ENCODE measurements at places on chromosomes 5 and 9.

- DNase-seq = no peak
These were observed 35.7 kb downstream of the SECISBP2 start for GRCh38 chr9:89353989-89354388.

DNA sequence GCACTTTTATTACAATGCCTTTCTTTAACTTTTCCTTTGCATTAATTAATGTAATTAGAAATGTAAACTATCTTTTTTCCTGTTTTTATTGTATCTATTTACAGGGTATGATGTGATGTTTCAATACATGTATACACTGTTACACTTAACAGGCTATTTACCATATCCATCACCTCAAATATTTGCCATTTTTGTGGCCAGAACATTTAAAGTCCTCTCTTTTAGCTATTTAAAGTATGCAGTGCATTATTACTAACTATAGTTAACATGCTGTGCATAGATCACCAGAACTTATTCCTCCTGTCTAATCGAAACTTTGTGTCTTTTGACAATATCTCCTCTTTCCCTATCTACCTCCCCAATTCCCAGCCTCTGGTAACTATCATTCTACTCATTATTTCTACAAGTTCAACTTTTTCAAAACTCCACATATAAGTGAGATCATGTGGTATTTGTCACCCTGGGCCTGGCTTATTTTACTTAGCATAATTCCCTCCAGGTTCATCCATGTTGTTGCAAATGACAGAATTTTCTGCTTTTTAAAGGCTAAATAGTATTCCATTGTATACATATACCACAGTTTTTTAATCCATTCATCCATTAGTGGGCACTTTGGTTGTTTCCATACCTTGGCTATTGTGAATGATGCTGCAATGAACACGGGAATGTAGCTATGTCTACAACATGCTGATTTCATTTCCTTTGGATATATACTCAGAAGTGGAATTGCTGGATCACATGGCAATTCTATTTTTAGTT is 32.8 kb downstream of the OR2K2 start:
- no peak for DNase-seq

GRCh38 chr9:120926397-120926928 is at the start of gene TRAF1:
Gene TRAF1, minus strand, starts transcription at chr9:120926796. Its CDS starts 721 bp downstream, at chr9:120926075.
- no peak for DNase-seq

DNA sequence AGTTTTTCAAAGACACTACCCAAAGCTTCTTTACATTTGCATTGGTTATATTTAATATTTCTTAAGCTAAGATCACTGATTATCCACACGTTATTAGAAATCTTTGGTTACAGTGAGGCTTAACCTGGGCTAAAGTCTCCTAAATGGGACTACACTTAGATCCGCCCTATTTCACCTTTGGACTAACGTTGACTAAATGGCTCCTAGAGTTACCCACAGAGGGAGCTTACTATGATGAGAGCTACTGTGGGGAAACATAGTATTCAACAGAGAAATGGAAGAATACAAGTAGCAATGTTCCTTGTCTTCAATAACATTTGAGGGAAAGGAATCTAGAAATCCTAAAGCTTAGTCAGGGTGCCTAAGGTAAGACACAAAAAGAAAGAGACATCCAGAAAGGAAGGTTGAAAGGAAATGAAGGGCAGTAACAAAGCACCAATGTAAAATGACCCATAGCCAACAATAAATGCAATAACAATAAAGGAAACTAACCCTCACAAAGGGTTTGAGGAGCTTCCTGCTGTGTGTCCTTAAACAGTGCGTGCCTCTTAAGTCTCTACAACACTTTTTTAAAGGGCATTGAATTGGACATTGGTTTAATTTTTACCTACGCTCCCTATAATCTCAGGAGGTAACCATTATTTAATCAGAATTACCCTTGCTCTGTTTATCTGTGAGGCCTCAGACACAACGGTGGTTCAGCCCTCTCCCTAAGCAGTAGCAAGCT is 217.1 kb downstream of the PJA2 start:
- no peak for DNase-seq

GRCh38 chr5:116885825-116886224 is 311.2 kb upstream of the SEMA6A start:
- no peak for DNase-seq

- peak; percentile 53 for DNase-seq
These were observed 518.3 kb downstream of the CTNND2 start for GRCh38 chr5:11385901-11386293.

DNA sequence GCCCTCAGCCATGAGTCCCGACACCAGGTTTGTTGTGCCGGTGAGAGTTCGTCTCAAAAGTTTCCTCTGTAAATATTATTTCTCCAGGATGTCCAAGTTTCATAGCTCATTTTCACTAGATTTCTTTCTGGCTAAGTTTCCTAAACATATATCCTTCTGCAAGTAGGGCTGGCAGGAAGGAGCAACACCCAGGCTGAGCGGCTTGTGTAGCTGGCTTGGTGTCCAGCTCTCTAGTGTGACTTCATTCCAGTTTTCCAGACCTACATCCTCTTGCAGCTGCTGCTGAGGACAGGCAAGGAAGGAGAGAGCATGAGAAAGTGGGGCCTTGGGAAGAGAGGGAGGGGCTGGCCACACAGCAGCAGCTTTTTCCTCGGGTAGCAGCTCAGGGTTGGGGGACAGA is 80.3 kb downstream of the FGF1 start:
- no peak for DNase-seq

GRCh38 chr9:87898151-87898550 is 15.5 kb downstream of the SPATA31E1 start:
- DNase-seq = no peak

- DNase-seq = peak; percentile 81
These were observed 4.5 kb downstream of the FANCC start for GRCh38 chr9:95313010-95313498.

DNA sequence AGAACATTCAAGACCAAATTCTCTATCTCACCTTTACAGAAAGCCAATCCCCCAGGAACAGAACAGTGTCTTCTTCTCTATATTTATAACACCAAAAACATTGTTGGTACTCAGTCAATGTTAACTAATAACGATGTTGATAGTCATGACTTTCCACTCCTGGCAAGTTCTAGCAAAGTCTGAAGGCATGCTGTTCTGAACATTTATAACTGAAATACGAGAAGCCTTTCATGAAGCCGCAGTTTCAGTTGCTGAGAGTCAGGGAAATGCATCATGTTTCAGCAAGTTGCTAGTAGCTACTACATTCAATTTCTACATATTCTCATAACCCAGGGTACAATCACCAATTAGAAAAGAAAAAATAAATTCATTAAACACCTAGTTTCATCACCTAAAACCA is 301.4 kb downstream of the PDE4D start:
- peak; percentile 17 for DNase-seq

DNA sequence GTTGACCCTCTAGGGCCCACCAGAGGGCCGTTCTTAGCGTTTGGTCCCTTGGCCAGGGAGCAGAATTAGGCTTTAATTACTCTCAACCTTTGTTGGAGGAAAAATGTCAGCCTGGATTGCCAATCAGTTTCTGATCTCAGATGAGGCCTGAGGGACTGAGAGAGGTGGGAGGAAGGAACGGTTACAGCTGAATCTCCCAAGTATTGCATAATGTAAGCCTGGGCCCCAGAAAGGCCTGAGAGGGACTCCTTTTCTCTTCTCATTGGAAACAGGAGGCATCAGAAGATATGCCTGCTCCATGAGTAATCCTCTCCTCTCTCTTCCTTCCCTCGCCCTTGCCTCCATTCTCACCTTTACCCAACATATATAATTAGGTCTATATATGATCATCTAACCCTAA is 105.7 kb downstream of the INSYN2B start:
- no peak for DNase-seq

DNA sequence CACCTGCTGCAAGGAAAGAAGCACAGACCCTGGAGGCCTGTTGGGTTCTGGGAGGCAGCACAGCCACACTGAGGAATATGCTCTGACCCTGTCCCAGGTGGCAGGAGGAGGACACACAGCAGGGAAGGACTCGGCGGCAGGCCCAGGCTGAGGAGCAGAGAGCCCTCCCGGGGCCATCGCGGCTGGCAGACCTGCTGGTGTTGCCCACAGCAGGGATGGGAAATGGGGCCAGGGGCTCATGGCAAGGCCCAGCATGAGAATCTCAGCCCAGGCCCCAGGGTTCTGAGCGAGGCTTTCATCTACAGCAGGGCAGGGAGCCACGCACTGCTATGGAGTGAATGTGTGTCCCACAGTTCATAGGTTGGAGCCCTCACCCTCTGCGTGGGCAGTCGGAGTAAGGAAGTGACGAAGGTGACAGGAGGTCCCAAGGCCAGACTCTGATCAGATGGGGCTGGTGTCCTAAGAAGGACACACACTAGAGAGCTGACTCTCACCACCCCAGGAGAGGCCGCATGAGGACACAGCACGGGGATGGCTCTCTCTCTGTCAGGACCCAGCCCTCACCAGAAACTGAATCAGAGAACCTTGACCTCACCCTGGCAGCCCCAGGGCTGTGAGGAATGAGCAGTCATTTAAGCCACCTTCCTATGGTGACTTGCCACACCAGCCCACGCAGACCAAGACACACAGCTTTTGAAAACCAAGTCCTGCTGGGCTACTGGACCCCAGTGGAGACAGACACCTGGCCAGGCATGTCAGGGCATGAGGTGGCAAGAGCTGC is 10.3 kb upstream of the GPSM1 start:
- no peak for DNase-seq
